ENCODE measurements at places on chromosomes 3 and 15.

DNA sequence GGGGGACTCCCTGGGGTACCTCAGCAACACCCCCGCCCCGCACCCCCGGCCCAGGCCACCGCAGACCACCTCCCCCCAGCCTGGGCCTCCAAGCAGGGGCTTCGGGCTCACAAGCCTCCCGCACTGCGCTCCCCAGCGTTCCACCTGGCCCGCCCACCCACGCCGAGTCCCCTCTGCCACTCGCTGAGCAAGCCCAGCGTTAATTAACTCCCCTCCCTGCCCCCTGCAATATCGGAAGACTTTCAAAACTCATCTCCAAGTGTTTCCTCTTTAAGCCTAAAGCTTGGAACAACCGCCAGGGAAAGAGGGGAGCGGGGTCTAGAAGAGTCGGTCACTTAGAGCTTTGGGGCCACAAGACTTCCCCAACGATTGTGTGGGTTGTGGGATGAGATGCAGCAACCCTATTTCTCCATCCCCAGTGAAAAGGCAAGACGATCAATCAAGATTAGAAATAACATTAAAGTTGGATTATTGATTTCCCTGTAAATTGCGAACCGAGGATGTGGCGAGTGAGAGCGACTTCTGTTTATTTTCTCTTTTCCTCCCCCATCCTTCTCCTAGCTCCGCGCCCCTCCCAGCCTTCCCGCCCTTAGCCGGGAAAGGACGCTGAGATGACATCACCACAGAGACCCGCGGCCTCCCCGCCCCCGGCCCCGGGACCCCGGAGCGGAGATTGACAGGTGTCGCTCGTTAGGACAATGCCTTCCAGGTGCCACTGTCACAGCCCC lies 30.2 kb downstream of the NR2F2 start:
- no peak for DNase-seq

GRCh38 chr15:98592136-98592535 lies 56.2 kb upstream of the IGF1R start:
- no peak for DNase-seq

DNA sequence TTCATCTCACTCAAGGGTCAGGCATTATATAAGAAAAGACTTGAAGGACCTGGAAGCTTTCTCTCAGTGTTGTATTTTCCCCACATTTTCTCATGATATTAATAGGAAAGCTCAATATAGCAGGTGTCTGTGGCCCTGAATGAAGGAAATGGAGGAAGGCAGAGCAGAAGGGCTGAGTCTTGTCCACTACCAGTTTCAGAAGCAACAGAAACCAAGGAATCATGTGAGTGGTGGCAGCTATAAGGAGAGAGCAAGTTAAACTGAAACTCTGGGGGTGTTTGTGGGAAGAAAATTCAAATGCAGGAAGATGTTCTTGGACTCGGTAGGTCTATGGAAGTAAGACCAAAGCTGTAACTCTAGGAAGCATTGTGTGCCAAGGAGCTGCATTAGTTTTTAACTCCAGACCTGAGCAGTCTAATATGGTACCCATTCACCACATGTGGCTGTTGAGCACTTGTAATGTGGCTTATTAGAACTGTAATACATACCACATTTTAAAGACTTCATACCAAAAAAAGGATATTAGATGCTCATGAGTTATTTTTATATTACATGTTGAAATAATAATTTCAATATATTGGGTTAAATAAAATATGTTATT lies 278.8 kb upstream of the GADL1 start:
- DNase-seq: no peak

DNA sequence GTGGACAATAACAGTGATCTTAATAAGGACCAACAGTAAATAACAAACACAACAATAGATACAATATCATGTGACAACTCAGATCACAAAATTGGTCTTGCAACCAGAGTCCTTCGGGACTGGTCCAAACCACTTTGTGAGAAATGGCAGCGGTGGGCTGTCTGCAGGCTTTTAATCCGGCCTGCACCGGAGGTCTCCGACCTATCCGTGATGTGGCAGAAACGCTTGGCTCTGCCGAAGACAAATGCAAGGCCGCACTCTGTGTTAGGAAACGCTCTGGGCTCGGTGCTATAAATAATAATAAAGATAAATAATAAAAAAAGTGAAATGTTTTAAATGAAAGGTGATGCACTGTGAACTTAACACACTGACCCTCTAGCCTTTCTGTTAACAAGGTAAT lies 810.6 kb upstream of the NR2F2 start:
- no peak for DNase-seq

DNA sequence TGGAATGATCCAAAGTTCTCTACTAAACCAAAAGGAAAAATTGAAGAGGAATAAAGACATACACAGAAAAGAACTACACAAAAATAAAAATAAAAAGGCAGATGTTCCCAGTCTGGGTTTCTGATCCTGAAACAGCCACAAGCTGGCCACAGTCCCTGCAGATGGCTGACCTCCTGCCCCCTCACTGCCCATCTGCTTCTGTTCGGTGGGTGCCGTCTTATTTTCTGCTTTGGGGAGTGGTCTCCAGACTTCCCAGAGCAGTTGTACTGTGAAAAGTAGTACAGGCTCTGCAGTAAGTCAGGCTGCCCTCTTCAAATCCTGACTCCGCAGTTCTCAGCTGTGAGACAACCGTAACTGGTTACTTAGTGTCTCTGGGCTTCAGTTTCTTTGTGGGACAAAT lies 94.5 kb downstream of the ARNT2 start:
- no peak for DNase-seq

DNA sequence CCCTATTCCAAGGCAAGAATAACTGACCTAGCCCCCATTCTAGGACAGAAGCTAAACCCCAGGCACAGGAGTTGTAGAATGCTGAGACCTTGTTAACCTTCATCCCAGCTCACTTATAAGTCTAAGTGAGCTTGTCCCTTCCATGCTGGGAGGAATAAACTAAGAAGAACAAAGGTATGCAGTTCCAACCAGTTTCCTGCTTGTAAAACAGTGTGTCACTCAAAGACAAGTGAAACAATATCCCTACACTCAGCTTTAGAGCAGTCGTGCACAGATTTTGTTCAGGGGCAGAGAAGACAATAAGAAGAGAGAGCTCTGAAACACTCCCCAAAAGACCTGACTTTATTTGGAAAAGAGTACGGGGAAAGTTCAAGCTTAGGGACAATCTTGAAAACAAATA lies 292.1 kb downstream of the CGGBP1 start:
- DNase-seq: no peak

DNA sequence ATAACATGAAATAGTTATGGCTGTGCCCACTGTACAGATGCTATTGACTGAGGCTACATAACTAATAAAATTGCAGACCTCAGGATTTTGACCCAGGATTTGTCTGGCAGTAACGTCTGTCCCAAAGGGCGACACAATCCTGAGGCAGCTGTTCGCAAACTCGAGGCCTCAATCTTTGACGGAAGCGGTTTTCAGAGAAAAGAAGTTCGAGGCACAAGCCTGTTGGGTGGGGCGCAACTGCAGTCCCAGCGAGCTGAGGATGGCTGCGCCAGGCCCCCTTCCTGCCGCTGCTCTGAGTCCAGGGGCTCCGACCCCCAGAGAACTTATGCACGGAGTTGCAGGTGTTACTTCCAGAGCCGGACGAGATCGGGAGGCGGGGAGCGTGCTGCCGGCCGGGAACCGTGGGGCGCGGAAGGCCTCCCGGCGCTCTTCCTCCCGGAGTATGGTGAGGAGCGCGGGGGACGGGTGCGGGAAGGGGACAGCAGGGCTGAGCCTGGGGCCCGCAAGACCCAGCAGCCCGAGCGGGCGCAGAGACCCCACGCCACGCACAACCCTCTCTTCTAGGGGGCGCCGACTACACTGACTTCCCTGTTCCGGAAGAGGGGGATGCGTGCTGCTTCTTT lies at the start of gene PARP15:
Gene PARP15, plus strand, starts transcription at position 242 of the 623 bp plus-strand sequence. Its CDS starts 18 bp downstream, at position 260.
- DNase-seq: peak; percentile 11

DNA sequence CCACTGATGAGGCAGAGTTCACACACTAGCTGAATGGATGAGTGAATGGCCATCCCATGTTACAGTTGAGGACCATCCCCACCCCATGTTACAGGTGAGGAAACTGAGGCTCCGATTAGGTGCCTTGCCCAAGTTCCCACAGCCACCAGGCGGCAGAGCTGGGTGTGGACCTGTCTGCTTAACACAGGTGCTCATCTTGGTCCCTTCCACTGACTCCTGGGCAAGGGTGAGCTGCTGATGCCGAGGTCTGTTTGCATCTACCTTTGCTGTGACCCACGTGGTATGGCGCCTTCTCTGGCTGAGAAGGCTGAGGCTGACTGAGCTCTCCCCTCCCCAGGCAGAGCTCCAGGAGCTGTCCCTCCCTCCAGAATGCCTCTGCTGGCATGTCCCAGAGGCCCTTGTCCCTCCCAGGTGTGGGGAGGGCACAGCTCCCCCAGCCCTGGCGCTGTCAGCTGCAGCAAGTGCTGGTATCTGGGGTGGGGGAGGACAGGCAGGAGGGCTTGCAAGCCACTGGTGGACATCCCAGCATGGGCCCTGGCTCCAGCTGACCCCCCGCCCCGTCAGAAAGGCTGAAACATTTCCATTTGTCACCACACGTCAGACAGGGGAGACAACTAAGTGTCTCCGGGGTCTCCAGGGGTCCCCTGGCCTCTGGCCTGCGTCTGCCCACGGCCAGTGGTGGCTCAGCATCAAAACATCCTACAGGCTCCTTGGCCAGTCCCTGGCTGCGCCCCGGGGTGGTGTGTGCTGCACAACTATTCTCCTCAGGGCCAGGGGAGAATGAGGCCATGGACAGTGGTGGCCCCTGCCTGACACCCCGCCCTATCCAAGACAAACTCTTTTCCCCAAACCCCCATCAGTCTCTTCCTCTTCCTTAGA lies 105.4 kb downstream of the ADCY5 start:
- no peak for DNase-seq

GRCh38 chr15:80576519-80577090 lies 118.5 kb upstream of the ABHD17C start:
- no peak for DNase-seq

DNA sequence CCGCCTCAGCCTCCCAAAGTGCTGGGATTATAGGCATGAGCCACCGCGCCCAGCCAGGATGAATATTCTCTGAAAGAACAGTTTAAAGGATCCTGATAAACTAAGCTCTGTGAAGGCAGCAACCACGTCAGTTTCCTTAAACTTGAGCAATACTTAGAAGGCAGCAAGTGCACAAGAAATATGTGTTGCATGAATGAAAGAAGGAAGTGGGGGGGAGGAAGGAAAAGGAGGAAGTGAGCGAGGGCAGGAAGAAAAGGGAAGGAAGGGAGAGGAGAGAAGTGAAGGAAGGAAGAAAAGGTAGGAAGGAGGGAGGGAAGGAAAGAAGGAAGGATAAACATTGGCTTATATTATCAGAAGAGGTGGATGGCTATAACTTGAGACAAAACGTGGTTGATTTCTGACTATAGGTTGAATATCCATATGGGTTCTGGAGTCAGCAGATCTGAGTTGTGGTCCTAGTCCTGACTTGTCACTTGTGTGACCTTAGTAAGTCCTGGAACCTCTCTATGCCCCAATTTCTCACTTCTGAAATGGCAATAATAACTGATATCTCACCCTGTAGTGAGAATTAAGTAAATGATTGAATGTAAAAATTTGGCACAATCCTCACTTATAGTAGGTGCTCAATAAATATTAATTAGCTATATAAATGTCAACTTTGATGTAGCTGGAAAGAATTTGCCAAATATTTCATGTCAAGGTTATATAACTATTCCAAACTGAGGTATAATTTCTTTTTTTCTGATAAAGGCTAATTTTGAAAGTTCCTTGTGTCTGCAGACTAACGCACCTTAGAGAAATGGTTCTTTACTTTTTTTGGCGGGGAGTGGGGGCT lies 12.0 kb upstream of the SEMA4B start:
- no peak for DNase-seq

DNA sequence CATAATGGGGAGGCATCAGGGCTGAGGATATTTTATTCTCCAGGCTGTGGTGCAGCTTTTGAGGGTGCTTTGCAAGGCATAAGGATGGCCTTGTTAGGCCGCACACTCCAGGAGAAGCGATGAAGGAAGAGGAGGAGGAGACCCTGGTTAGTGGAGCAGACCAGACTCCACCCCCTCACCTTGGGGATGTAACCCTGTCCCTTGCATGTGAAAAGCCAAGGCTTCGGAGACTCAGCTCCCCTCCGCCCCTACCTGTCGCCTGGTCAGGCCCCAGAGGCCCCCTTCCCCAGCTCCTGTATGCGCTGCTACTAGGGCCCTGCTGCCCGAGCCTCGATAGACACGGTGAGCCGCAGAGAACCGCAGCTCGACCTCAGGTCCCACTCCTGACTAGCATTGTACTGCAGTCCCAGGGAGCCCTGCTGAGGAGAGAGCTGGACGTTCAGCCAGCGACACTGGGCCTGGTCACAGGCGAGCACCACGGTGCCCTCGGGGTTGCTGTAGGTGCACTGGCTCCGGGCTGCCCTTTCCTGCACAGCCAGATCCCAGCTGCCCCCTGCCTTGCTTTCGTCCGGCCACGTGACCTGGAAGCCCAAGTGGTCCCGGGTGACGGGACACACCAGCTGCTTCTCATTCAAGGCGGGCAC lies 10.2 kb downstream of the CPN2 start:
- no peak for DNase-seq
